ENCODE measurements at places on chromosomes 12 and 14.
A peak's percentile ranks its signal among the peaks of the same experiment; 100 is the strongest.

- DNase-seq, result no peak
These were observed 8.4 kb upstream of the ITGB7 start for GRCh38 chr12:53215497-53215896.

DNA sequence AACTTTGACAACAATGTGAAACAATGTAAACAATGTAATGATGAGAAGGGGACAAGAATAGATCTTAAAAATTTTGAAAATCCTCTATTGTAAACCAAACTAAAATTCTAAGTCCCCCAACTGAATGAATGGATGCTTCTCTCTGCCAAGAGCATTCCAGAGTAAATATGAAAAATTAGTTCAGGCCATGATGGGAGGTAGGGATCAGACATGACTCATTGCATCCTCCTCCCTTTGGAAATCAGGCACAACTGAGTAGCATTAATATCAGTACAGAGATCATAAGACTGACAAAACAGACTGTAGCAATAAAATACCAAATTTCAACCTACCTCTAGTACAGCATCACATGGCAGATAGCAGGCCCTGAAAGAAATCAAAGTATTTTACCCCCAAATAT, 559.9 kb downstream of the C12orf50 start:
- DNase-seq, result no peak

GRCh38 chr12:28050606-28051005, 78.1 kb upstream of the PTHLH start:
- no peak for DNase-seq

GRCh38 chr12:3206536-3207072, 129.4 kb downstream of the TSPAN9 start:
- no peak for DNase-seq

DNA sequence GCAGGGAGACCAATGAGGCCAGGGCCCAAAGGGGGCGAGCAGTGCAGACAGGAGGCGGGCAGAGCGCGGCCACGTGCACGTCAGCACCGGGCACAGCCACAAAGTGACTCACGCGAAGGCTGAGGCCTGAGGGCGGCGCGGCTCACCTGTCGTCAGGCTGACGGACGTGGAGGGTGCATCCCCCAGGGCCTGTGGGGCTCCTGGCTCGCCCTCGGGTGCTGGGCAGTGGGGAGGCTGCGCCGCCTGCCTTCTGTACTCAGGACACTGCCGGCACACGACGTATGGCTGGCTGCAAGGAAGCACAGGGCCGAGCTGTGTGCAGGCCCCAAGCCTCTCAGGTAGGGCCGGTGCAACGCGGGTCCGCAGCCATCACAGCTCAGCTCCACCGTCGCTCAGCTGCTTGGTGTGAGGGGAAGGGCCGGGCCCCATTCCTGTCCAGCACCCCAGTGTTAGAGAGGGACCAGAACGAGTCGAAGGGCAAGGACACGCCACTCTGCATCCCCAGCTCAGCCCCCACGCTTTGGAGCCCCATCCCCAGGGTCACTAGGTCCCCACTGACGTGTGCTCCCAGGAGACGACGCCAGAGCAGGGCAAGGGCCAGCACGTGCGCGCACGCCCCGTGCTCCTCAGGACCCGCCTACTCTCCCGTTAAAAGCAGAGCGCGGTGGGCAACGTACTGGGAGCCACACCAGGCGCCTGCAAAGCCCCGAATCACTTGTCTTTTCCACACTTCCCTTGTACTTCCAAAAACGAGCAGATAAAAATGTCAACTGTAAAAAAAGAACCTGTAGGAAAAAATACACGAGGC, 24.8 kb upstream of the GOLGA3 start:
- no peak for DNase-seq

GRCh38 chr14:68622856-68623255, 170.0 kb downstream of the ZFP36L1 start:
- DNase-seq, result no peak

DNA sequence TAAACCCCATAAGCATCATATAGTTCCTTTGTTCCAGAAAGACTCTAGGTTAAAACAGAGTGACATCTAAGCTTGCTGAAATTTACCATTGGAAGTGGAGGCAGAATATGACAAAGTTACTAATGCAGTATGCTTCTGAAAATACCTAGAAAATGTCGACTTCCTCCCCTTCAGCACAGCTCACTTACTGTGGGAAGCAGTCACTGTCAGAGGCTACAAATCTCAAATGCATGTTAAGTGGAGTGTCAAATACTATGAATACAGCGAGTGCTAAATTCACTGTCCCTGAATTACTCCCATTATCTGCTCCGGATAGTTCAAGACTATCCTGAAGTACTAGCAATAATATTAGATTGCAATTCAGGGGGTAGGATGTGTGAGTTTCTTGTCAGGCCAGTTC, 1454.6 kb downstream of the AACS start:
- DNase-seq, result no peak

DNA sequence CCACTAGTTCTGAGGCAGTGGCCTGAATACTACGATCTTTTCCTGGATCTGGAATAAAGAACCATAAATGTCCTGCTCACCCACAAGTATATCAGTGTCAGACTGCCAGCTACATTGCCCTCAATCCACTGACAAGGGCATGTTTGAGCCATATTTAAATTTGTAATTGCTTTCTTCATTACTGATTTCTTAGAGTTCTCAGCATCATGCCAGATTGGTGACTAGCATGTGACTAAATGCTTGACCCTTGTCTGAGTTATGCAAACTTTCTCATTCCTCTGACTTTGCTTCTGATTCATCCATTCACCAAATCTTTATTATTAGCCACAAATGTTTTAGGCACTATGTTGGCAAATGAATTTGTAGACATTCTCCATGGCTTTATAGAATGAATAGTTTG, 143.6 kb upstream of the SLC16A7 start:
- DNase-seq, result peak; percentile 75

GRCh38 chr14:102320033-102320660, 601 bp downstream of the ZNF839 start:
- DNase-seq, result peak; percentile 71

All from AG20443 (cell line).